ENCODE measurements at places on chromosomes 3 and 15.

DNA sequence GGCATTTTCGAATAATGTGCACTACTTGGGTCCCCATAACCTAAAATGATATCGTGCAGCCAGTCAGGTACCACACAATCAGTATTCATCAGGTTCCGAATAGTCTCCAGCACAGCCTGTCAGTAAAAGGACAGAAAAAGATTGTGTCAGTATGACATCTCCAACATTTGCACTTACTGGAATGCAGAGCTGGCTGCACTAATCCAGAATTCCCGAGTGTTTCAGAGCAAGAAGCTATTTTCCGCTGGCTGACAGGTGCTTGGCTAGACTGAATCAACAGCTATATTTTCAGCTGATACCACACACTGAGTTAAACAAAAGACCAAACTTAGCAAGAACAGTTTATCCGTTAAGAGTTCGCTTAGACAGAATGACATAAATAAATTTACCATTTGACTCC lies 68.8 kb downstream of the AQR start:
- H3K27me3 ChIP-seq = no peaks in the 10 kb centered on the region
- peaks cover 35% of the 10 kb centered on the region for H3K36me3 ChIP-seq
- no peak overlapping the region for H3K27ac ChIP-seq
- no peak overlapping the region for H3K4me3 ChIP-seq
- no peak for DNase-seq

DNA sequence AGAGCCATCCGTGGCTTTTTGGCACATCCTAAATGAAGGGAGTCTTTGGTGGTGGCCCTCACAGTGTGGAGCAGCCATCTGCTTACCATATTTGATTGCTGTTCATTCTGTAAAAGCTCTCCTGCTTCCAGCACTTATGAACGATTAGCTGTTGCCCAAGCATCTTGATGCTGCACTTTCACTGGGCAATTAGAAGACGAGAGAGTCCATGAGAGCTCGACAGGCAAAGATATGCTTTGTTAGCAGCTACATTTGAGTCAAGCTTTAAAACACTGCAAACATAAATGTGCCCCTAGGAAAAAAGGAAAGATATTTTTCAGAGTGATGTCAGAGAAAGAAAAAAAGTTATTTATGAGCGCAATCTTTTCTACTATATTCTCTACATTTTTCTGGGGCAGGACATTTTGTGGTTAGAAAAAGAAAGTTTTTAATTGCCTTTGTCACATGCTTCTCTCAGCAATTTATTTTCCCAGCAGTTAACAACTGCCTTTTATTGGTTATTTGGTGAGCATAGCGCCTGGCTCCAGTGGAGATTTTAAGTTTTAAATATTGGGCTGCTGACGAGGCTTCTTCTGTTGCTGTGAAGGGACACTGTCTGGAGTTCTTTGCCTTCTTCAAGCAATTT lies 468.4 kb downstream of the C3orf38 start:
- no peaks in the 10 kb centered on the region for H3K27me3 ChIP-seq
- no peaks in the 10 kb centered on the region for H3K4me1 ChIP-seq
- no peaks in the 10 kb centered on the region for H3K36me3 ChIP-seq

DNA sequence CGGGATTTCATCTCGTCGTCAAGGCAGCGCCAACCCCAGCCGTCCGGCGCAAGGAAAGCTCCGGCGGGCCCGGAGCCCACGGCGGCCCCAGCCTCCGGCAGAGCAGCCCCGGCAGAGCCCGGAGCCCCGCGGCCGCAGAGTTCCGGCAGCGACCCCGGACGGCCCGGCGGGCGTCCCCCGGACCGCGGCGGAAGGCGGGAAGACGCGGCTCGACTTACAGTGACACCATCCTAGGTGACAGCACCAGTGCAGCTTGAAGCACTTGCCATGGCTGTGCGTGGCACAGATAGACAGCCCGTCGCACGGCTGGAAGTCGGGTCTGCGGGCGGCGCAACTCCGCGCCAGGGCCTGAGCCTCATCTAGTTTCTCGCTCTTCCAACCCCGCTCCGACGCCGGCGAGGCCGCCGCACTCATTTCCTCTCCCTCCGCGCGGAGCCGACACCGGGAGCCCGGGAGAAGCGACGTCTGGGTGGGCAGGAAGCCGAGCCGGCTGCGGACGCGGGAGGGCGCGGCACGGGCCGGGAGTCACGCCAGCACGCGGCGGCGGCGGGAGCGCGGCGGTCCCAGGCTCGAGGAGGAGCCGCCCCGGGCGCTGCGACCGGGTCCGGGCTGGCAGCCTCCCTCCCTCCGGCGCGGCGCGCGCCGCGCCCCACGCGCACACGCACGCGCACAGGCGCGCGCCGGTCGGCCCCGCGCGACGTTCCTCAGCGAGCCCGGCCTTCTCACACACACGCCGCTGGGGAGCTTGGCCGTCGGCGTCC lies at the start of gene C3orf70:
C3orf70 (minus strand) TSS at position 651 of the 761 bp plus-strand sequence; CDS start at position 414, 237 bp downstream.
- DNase-seq = no peak
- H3K27ac ChIP-seq = no peak within 1 kb of the TSS
- peak within 1 kb of the TSS; percentile 81 for H3K4me3 ChIP-seq
- peaks cover 31% of the 10 kb centered on the region for H3K27me3 ChIP-seq
- H3K4me1 ChIP-seq = peaks cover 4% of the 10 kb centered on the region

- peaks cover 25% of the 10 kb centered on the region for H3K36me3 ChIP-seq
- H3K27me3 ChIP-seq = no peaks in the 10 kb centered on the region
- no peak for DNase-seq
- H3K4me1 ChIP-seq = peaks cover 23% of the 10 kb centered on the region
- H3K27ac ChIP-seq = peak overlapping the region; percentile 85
- no peak overlapping the region for H3K4me3 ChIP-seq
Measured at GRCh38 chr15:51878446-51879386, 49.3 kb downstream of the TMOD3 start.

DNA sequence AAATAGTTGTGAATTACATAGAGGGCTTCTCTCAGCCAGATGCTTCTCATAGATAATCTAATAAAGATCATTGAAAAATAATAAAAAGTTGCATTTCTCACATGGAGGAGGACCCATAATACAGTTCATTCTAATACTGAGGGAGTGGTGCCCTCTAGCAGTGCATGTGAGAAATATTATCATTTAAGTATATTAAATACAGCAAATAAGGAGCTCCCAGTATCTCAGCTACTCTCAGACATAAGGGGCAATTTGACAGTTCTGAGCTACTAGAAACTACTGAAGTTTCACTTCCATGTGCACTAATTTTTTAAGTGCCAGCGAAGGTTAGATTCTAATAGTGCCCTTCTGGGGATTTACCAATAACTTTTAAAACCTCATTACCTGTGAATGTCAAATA lies 188.3 kb downstream of the IL5RA start:
- no peak overlapping the region for H3K27ac ChIP-seq
- no peak for DNase-seq
- no peaks in the 10 kb centered on the region for H3K36me3 ChIP-seq

DNA sequence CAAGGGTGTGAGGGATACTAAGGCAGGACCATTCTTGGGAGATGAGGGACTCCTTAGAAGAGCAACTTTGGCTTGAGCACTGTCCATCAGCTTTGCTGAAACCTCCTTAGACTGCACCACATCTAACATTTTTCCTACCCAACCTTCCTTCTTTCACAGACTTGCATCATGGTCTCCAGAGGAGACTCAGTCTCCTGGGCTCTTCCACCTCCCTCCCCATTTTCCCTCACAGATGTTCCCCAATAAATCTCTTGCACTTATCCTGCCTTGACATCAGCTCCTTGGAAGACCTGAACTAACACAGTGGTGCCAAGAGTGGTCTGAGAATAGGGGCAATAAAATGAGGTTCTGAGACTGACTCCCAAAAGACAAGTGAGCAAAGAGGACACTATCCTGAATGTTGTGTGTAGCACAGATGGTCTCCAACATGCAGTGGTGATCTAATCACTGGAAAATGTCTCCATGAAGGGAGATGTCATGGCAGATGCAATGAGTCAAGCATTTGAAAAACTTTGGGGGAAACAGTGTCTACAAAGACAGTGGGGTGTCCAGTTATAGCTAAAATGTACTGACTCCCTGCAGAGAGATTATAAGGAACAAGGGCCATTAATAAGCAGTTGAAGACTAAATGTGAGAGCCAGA lies 26.0 kb upstream of the BOC start:
- H3K4me1 ChIP-seq = no peaks in the 10 kb centered on the region
- H3K4me3 ChIP-seq = no peak overlapping the region
- no peak overlapping the region for H3K27ac ChIP-seq
- peaks cover 11% of the 10 kb centered on the region for H3K27me3 ChIP-seq
- DNase-seq = no peak

DNA sequence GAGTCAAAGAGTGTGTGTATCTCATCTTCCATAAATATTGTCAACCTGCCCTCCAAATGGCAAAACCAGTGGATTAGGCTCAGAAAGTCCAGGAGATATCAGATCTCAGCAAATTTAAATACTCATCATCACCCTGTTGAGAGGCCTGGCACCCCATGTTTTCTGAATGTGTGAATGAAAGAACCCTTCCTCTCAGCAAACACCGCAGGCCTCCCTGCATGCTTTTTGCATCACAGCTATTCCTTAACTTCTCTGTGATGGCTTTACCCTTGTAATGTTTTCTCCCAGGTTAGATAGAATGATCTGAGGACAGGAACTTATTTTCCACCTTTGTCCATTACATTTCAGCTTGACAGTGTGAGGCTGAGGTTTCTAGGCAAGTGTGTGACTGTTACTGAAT lies 43.6 kb upstream of the NMNAT3 start:
- no peak overlapping the region for H3K27ac ChIP-seq
- no peaks in the 10 kb centered on the region for H3K4me1 ChIP-seq
- no peak overlapping the region for H3K4me3 ChIP-seq
- no peaks in the 10 kb centered on the region for H3K36me3 ChIP-seq

- H3K36me3 ChIP-seq = no peaks in the 10 kb centered on the region
- H3K4me1 ChIP-seq = no peaks in the 10 kb centered on the region
- H3K27ac ChIP-seq = no peak overlapping the region
Measured at GRCh38 chr3:10371167-10371566, 50.3 kb upstream of the SEC13 start.

GRCh38 chr3:192467230-192468140 lies 259.9 kb downstream of the FGF12 start:
- peak; percentile 14 for DNase-seq
- no peaks in the 10 kb centered on the region for H3K36me3 ChIP-seq
- H3K27ac ChIP-seq = no peak overlapping the region
- no peaks in the 10 kb centered on the region for H3K4me1 ChIP-seq
- peaks cover 5% of the 10 kb centered on the region for H3K27me3 ChIP-seq
- H3K4me3 ChIP-seq = no peak overlapping the region

- no peak overlapping the region for H3K4me3 ChIP-seq
- H3K27ac ChIP-seq = no peak overlapping the region
- H3K4me1 ChIP-seq = no peaks in the 10 kb centered on the region
- no peaks in the 10 kb centered on the region for H3K27me3 ChIP-seq
- no peaks in the 10 kb centered on the region for H3K36me3 ChIP-seq
Measured at GRCh38 chr15:81723701-81724100, 322.1 kb downstream of the MEX3B start.
